ENCODE measurements at places on chromosomes 4 and X.

- no peak for DNase-seq
These were observed 310.9 kb downstream of the ANKRD50 start for GRCh38 chr4:124401606-124402005.

GRCh38 chr4:2744576-2745270, 11.4 kb downstream of the TNIP2 start:
- DNase-seq: no peak

GRCh38 chr4:30721185-30722091, 1.3 kb downstream of the PCDH7 start:
- DNase-seq: no peak

- DNase-seq: no peak
These were observed 12.8 kb downstream of the ZFP42 start for GRCh38 chr4:188008377-188008776.

DNA sequence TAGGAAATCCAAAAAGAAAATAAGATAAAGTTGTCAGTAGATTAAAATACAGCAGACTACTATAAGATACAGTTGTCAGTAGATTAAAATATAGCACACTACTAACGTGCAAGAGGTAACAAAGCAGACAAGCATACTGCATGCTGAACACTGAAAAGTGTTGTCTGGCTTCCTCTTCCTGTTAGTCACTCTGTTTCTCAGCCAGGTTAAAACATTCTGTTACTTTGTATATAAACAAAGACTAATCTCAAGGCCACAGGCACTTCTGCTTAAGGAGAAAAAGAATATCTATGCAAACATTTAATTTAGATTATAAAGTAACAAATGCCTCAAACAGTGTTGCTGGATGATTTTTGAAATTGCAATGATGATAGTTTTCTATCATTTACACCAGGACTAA, 41.0 kb upstream of the SCD5 start:
- no peak for DNase-seq

DNA sequence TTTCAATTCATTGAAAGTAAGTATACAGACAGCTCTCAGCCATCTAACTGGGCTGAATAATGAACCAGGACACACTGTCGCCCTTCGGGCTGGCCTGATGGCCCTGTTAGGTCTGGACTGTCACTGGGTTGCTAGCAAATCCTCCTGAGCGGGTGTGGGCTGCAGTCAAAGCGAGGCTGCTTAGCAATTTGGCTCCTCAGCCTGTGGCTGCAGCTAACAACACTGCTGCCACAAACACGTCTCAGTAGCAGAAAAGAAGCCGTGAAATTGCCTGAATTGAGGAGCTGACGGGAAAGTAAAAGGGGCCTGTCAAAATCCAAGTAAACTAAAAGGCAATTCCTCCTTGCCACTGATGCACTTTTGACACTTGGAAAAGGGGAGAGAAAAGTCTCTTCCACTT, 72.8 kb downstream of the SMIM20 start:
- no peak for DNase-seq

DNA sequence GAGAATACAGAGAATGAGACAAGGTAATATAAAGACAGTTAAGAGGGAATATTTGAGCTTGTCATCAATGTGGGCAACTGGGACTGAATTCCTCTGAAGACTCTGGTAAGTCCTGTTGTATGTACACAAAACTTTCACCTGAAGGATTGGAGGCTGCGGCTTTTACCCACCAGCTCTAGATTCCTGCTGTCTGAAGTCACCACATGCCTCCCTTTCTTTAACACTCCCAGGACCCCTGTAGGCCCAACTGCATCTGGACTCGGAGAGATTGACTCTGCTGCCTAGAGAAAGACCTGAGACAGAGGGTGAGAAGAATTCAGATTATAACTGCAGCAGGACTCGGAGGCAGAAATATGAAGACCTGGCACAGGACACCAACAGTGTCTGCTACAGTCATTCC, 1048.0 kb downstream of the PDHA2 start:
- DNase-seq: no peak

GRCh38 chr4:98555798-98556445, 102.5 kb downstream of the TSPAN5 start:
- DNase-seq: no peak

GRCh38 chrX:40120838-40121580, 23.3 kb upstream of the BCOR start:
- no peak for DNase-seq

DNA sequence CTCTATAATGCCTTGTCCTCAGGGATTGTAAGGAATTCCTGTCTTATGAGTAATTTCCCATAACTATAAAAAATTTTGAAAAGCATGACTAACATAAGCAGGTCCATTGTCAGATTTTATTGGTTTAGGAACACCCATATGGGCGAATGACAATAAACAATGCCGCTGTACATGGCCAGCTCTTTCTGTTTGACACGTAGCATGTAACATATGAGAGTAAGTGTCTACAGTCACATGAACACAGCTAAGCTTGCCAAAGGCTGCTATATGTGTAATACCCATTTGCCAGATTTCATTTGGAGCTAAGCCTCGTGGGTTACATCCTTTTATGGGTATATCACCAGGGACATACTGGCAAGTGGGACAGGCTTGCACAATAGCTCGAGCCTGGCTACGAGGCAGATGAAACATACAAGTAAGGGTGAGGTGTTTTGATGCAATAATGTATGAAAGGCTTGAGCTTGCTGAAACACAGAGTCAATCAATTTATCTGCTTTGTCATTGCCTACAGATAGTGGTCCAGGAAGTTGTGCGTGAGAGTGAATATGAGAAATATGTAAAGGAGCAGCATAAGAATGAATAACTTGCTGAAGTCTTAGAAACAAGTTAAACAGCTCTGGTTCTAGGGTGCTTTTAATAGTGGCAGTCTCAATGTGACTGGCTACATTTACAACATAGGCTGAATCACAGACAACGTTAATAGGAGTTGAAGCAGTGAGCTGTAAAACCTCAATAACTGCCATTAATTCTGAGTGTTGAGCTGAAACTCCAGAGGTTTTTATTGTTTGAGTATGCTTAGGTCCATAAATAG, 67.4 kb upstream of the UGT2B10 start:
- no peak for DNase-seq

DNA sequence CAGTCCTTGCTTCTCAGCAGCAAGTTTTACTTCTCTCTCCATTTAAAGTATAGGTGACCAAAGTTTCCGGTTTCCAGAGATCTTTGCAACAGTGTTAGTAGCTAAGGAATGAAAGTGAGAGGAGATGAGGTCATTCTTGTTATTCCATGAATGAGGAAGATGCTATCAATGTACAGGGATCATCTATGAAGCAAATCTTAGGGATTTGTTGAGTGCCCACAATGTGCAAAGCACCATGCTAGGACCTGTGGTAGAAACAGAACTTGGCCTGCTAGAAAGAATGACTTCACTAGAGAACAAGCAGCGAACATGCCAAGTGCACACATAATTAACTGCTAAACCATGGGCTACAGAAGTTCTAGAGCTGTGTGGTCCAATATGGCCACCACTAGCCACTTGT, 112.5 kb downstream of the MID1 start:
- no peak for DNase-seq

DNA sequence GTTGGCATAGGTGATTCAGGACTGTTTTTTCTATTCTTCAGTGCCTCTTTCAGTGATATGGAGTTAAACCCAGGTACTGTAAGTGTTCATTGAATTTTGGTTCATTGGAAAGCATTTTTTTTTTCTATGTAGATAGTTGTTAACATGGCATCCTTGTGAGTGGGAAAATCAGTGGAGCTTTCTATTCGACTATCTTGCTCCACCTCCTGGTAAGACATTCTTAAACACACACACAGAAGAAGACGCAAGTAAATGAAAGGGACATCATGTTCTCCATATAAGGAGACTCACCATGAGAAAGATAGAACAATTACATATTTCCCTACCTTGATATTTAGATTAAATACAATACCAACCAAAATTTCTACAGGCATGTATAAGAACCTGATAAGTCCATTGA, 598.5 kb upstream of the SPANXN1 start:
- DNase-seq: no peak

DNA sequence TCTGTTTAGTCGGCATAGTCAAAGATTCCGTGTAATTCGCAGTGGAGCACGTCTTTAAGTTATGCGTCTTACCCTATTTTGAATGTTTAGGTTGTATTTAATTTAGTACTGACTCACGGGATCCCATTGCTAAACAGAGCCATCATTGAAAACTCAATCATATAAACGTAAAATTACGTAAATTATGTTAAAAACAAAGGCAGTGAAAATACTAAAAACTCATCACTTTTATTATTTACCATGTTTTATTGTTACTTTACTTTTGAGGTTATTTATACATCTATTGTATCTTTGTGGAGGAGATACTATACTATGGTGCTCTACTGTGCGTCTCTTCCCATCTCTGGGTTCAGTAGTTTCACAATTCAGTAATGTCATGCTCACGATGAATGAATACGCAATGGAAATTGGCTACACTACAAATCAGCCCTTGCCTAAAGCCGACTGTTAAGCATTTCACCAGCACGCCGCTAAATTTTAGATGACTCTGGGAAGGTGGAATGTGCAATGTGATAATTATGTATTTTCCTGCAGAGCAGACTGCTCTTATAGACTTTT, 944 bp downstream of the FUNDC2 start:
- DNase-seq: no peak

GRCh38 chr4:141563723-141564122, 72.7 kb upstream of the IL15 start:
- DNase-seq: no peak

DNA sequence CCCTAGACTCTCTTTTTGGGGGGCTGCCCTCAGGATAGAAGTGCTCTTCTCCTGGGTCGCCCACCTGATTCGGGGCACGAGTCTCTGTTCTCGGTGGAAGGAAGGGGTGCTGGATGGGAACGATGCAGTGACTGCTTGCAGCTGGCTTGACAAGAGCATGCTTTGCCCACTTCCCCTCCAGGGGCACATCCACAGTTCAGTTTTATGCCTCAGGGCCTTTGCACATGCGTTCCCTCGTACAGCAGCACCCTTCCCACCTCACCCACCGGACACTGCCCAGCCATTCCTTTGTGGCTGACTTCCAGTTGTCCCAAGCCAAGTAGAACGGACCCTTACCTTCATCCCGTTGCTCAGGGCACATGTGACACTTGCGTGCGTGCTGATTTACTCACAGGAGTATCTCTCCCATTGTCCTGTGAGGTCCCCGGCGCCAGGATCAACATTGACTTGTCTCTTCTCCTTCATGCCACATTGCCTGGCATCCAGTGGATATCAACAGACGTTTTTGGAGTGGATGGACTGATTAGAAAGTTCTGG, 60.0 kb downstream of the C4orf50 start:
- DNase-seq: no peak

DNA sequence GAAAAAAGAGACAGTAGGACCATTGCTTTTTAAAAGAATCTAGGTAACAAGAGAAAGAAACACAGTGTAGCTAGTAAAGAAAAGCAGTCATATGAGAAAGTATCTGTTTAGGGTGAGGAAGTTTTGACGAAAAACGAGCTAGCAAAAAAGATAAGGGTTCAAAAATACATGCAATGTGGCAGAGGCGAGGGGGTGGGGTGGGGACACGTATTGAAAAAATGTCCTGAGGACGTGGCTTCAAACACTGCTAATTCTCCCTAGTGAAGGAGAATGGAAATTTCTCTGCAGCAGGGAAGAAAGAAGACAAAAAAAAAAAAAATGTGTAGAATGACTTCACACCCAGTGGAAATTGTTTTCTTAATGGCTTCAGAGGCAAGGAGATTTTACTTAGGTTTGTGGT, 856.4 kb upstream of the INTU start:
- DNase-seq: no peak

- DNase-seq: no peak
These were observed 116.5 kb upstream of the LRPAP1 start for GRCh38 chr4:3648731-3649130.

DNA sequence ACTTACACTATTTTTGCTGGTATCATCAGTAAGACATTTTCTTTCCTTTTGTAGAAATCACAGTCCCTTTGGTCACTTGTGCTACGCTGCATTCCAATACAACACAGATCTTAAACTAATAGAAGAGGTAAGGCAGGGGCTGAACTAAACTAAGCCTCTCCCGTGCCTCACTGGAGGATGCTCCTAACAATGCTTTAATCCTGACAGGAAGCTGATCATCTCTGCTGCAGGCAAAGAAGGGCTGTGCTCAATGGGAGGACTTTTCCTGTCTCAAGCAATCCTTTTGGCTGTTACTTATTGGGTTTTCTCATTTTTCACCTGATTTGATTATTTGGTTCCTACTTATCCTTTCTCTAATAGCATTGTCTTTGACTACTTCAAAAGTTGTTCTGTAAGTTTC, 583.1 kb downstream of the INPP4B start:
- DNase-seq: no peak

GRCh38 chrX:139831675-139832456, 101.0 kb downstream of the ATP11C start:
- no peak for DNase-seq

- no peak for DNase-seq
These were observed 216.1 kb downstream of the MAGEE1 start for GRCh38 chrX:76643590-76643989.

DNA sequence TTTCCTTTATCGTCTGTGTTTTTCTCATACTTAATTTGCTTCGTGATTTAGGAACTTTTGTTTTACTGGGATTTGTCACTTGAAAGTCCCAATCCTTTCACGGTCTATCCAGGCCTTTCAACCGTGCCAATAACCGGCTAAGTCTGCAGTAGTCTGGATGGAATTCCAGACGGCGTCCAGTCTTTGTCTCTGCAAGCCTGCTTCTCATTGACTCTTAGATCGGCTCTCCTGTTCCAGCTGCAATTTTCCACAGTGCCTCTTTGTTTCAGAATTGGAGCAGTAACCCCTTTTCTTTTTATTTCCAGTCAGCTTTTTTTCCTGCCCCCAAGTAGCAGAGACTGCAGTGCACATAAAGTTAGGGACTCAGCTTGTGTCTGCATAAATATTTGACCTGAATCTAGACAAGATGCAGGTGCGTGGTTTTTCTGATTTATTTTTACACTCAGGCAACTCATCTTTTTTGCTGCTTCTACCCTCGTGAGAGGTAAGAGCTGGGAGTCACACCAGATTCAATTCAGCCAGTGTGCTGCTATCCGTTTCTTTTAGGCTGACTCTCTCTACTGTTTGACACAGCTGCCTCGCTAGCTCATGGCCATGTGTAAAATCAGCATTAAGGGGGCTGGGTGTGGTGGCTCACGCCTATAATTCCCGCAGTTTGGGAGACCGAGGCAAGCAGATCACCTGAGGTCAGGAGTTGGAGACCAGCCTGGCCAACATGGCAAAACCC, 37.4 kb upstream of the DHRSX start:
- DNase-seq: no peak

All from stimulated activated CD4-positive, alpha-beta T cell treated with anti-CD3 and anti-CD28 coated beads, Interleukin-15, amount 100 ng/mL, for 48 hours (primary cell).